Activated CD4-positive, alpha-beta T cell treated with anti-CD3 and anti-CD28 coated beads for 36 hours (primary cell): ENCODE measurements at places on chromosomes 3 and 15. TPM values are rescaled to one million over a fixed set of nuclear protein-coding genes. Genes with fewer than 3 reads are reported as not detected.

DNA sequence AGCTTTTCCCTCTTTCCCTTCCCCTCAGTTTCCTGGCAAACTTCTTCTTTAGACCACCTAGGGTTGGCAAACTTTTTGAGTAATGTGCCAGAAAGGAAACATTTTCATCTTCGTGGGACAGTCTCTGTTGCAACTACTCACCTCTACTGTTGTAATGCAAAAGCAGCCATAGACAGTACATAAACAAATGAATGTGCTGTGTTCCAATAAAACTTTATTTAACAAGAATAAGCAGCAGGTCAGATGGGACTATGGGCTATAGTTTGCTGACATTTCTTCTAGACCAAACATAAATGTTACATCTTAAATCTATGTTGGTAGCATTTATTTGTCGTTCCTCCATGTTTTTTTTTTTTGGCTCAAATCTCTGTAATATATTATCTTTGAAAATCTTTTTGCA lies 552.4 kb downstream of the EDEM1 start:
- no peak for DNase-seq

The LRRC15 gene
- total RNA-seq: not detected

DNA sequence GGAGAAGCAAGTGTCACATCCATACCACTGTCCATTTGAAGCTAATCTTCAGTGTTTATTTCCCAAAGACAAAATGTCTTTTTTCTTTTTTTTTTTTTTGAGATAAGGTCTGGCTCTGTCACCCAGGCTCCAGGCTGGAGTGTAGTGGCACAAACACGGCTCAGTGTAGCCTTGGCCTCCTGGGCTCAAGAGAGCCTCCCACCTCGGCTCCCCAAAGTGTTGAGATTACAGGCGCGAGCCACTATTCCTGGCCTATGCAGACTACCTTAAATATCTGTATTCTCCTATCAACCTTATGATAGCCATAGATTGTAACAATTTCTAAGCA lies 27.7 kb upstream of the VPS33B start:
- DNase-seq: no peak

DNA sequence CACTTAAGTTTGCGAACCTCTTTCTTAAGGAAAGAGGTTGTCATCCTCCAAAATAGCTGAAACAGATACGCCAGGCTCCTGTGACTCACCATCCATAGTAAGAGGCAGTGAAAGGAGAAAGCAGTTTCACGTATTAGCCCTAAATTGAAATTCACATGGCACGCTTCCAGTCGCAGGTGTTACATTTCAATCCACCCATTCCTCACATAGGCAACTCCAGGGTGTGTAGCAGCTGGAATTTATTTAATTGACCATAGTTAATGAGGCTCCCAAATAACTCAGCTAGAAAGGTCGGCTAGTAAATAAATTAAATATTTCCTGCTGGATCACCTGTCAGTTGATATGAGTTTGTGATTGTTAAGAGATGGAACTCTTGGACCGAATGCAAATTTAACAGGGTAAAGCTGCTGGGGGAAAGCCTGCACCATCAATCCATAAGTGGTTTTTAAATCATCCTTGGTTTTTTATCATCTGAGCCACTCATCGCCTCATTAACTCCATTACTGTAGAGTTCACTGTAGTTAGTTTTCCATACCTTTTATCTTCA lies 19.6 kb downstream of the NSUN3 start:
- no peak for DNase-seq

The STX19 gene
- not detected for total RNA-seq

DNA sequence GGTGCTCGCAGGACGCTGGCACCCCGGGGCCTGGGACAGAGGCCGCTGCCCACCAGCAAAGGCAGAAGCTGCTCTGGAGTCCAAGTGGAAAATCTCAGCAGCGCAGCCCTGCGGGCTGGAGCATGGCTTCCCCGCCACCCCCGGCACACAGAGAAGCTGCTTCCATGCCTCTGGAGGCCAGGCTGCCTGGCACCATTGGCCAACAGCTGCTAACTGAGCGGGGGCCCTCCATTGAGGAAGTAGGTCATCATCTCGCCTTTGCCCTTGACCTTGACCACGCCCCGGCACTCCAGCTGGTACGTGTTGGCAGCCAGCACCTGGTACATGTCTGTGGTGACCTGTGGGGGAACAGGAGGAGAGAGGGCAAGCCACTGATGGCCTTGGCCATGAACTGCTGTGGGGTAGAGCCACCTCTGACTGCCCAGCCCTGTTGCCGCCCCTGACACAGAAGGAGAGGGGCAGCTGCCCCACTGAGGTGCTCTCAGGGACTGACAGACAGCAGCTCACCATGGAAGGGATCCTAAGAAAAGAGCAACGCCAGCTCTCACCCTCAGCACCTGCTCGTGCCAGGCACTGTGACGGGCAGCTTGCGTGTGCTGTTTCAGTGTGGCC lies 82.8 kb downstream of the SEC22A start:
- DNase-seq: no peak

DNA sequence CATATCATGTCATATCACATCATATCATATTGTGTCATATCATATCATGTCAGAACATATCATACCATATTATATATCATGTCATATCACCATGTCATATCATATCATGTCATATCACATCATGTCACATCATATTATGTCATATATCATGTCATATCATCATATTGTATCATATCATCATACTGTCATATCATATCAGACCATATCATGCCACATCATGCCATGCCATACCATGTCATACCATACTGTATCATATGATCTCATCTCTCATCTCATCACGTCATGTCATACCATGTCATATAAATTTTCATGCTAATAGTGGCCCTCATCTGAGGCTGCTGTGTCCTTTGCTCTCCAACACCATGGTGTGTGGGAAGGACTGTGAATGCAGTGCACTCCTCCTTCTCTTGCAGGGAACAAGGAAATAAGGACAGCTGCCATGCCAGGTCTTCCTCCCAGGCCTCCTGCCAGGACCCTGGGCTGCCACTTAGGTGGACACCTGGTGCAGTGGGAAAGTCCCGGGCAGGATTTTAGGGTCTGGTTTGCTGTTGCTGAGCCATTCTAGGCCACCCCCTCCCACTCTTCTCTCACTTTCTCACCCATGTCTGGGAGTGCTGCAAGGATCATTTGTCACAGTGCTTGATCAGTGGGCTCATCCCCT lies 72.4 kb upstream of the TRPM1 start:
- DNase-seq: no peak

DNA sequence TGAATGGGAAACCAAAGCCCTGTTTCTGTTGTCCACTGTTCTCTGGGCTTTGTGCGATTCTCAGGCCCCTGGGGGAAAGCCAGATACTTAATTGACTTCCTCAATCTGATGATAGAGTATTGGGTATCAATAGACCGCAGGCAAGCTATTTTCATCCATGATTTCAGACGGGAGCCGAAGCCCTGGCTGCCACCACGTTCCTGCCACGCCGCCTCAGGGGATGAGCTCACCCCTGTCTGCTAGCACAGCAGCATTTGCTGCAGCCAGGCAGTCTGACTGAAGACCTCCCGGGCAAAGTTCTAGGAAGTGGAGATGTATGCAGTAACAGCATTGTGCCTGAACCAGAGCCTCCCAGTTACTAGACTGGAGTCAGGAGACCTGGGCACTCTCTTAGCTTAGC lies 69.8 kb downstream of the ISG20 start:
- no peak for DNase-seq

- DNase-seq: no peak
These were observed 14.7 kb downstream of the CCR1 start for GRCh38 chr3:46193436-46193835.

GRCh38 chr3:143753456-143753855 lies 94.8 kb downstream of the SLC9A9 start:
- no peak for DNase-seq

DNA sequence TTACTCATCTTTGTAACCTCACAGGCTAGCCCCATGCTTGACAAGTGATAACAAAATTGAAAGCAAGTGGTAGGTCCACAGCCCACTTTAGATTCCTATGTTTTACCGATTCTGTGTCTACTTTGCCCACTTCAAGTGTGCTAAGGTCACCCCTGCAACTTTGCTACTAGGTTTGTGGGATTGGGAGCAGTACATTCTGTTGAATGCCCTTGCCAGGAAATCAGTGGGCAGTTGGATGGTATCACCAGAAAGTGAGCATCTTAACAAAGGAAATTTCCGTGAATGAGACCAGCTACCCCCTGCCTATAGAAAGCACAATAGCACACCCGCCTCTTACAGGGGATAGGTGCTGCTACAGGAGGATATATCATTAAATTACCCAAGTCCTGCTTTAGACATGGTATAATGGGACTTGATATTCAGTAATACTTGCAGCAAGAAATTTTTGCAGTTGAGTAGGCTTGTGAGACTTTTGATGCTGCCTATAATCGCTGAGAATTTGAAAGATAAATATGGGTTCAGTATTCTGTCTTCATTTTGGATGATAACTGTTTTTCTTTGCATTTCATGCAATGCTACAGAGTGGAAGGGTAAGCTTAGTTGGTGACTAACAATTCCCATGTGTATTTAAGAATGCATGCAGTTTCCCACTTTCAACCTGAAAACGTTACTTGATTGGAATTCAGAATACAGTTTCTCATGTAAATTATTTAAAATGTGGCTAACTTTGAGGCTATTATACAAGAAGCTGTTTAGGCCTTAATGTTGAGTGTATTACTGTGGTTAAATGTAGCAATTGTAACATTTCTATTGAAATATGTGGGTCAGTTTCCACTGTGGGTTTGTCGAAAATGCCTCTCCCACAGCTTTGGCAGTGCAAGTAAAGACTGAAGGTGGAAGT lies 9.5 kb downstream of the EBLN2 start:
- no peak for DNase-seq

The ANO10 gene
- 6.9 TPM for total RNA-seq

The LSMEM2 gene
- not detected for total RNA-seq

The THOC7 gene
- 80.8 TPM for total RNA-seq

The CRBN gene
- 38.4 TPM for total RNA-seq

The SCAMP5 gene
- 3.9 TPM for total RNA-seq

DNA sequence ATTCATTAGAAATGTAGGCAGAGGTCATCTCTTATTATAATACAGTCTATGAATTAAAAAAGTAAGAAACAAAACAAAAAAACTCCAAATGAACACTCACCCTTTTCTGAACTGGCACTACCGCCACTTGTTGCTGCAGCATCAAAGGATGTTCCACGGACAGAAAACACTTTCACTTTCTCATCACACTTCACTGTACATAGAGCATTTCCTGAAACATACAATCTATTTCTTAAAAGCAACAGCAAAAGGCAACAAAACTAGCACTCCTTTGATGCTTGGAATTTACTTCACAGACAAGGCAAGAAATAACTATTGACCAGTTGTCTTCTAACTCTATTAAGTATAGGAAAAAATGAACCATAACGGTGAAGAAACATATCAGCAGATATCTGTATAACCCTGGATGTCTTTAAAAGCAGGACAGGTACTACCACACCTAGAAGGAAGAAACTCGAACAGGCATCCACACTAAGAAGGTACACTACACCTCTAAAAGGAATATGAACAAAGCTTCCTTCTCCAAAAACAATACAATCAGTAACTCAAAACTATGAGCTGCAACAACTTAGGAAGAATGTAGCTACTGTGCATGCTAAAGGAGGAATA lies 24.9 kb downstream of the ETFA start:
- DNase-seq: peak; percentile 38

The RNU5B-1 gene
- not detected for total RNA-seq

GRCh38 chr3:177013681-177014280 lies 183.5 kb downstream of the TBL1XR1 start:
- no peak for DNase-seq

DNA sequence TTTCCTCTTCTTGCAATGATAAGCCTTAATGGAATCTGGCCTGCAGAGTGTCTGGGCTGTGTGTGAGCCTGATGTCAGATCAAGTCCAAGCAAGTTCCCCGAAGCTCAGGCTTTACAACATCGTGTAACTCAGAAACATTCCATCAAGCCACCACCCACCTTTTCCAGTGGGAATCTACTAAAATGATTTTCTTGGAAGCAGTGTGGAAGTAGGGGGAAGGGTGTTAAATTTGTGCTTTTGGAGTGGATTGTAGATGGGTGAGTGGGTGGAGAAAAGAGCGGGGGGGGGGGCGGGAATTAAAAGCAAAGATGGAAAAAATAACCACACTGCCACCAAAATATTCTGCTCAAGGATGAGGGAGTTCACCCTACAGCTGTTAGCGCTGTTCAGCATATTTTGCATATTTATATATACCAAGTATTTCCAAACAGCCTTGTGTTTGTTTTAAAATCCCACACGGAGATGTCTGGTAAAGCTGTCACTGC lies 53.6 kb downstream of the VGLL3 start:
- DNase-seq: no peak

The NLGN1 gene
- total RNA-seq: not detected

- DNase-seq: no peak
These were observed 159.5 kb downstream of the RPLP1 start for GRCh38 chr15:69612112-69612511.

GRCh38 chr3:111769110-111769991 lies 89.7 kb upstream of the PHLDB2 start:
- no peak for DNase-seq

DNA sequence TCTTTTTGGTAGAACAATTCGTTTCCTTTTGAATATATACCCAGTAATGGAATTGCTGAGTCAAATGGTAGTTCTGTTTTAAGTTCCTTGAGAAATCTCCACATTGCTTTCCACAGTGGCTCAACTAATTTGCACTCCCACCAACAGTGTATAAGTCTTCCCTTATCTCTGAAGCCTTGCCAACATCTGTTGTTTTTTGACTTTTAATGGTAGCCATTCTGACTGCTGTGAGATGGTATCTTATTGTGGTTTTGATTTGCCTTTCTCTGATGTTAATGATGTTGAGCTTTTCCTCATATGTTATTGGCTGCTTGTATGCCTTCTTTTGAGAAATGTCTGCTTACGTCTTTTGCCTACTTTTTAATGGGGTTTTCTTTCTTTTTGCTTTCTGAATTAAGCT lies 270.6 kb upstream of the MEIS2 start:
- DNase-seq: no peak

- DNase-seq: no peak
These were observed 320.2 kb downstream of the UNC13C start for GRCh38 chr15:54298396-54298795.

The PLA2G4E gene
- total RNA-seq: not detected

The APH1B gene
- 7.8 TPM for total RNA-seq

GRCh38 chr15:71512682-71513006 lies 297.7 kb upstream of the NR2E3 start:
- no peak for DNase-seq

DNA sequence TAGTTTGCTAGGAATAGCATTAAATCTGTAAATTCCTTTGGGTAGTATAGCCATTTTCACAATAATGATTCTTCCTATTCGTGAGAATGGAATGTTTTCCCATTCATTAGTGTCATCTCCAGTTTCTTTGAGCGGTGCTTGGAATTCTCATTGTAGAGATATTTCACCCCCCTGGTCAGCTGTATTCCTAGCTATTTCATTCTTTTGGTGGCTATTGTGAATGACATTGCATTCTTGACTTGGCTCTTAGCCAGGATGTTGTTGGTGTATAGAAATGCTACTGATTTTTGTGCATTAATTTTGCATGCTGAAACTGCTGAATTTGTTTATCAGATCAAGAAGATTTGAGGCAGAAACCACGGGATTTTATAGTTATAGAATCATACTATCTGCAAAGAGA lies 690.5 kb upstream of the ALCAM start:
- DNase-seq: no peak
